ENCODE measurements at places on chromosomes 12 and 14.

DNA sequence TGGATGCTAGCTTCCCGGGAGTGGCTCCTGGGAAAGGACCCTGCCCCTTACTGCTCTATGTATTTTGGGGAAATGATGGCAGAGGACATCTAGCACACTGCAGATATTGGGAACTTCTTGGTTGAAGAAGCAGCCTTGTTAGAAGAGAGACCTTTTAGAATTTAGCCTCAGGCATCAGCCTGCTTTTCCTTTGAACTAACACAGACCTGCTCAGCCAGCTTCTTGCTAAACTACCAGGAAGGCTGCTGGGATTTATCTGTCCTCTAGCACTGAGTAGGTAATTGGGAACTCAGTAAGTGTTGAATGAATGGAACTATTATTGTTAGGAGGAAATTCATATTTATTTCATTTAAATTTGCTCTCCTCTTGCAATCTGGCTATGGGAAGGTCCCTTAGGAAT, 77.3 kb downstream of the DRAM1 start:
- no peak for DNase-seq

- DNase-seq, result no peak
Measured at GRCh38 chr12:79295572-79295971, 395.2 kb downstream of the PAWR start.

- no peak for DNase-seq
Measured at GRCh38 chr14:33567731-33568130, 383.1 kb downstream of the EGLN3 start.

GRCh38 chr14:68135566-68135965, 316.0 kb downstream of the RAD51B start:
- peak; percentile 65 for DNase-seq

GRCh38 chr14:100381395-100382105, 58.4 kb downstream of the SLC25A47 start:
- DNase-seq, result no peak

GRCh38 chr14:25607192-25607591, 557.2 kb upstream of the STXBP6 start:
- DNase-seq, result no peak

DNA sequence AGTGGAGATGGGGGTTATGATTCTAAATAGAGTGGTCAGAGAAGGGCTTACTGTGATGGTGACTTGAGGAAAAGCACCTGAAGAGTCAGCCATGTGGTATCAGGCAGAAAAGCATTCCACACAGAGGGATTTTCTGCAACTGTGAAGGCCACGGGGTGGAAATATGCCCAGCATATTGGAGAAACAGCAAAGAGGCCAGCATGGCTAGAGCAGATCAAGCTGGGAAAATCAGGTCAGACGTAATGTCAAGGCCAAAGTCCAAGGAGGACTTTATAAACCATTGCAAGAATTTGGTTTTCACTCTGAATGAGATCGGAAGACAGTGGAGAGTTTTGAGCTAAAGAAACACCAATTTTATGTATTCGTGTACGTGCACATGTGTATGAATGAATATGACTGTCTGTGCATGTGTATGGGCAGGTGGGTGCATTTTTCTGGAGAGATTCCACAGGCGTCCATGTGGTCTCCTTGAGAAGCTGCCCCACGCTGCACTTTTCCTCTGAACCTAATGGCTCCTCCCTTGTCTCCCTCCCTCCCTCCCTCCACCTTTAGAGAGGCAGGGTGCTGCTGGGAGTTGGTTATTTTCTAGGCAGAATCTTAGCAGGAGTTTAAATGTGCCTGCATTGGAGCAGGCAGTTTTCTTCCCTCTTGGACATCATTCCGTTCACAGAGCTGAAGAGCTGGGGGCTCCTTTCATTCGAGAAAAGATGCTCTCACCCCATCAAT, 97.4 kb upstream of the PPP4R3A start:
- DNase-seq, result no peak

DNA sequence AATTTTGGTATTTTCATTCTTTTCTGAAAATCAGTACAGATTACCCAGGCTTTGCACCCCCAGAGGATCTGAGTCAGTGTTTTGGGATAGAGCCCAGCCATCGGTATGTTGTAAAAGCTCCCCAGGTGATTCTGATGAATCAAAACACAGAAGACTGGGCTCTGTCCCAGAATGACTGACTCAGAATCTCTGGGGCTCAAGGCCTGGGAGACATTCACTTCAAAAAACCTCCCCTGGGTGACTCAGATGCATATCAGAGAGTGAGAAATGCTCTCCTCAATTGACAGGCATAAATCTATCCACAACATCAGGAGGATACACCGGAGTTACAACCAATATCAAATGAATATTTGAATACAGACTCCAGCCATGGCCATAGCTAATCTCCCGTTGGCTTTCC, 32.6 kb downstream of the SLC35F4 start:
- DNase-seq, result peak; percentile 98

DNA sequence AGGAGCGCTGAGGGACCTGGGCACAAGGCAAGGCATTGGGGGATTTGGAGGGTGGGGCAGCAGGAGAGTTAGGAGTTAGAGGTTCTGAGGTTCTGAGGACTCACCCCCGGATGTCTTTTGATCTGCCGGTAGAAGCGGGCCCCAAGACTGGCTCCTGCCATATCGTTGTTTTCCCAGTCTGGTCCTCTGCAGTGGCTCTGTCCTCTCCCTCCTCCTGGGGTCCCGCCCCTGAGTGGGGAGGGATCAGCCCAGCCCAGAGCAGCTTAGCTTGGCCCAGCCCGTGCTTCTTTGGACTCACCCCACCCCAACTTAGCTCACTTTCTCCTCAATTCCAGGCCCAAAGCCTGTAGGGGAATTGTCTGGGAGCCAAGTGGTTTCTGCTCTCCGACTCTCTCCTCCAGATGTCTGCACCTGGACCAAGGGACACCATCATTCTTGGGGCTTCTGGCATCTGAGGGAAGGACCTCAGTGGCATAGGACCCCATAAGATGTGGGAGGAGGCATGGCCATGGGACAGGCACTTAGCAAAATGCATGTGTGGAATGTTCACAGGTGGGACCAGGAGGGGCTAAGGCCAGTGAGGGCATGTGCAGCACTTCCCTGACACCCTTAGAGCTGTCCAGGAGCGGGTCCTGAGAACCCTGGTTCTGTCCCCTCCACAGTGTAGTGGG, 7.5 kb downstream of the SHMT2 start:
- no peak for DNase-seq

DNA sequence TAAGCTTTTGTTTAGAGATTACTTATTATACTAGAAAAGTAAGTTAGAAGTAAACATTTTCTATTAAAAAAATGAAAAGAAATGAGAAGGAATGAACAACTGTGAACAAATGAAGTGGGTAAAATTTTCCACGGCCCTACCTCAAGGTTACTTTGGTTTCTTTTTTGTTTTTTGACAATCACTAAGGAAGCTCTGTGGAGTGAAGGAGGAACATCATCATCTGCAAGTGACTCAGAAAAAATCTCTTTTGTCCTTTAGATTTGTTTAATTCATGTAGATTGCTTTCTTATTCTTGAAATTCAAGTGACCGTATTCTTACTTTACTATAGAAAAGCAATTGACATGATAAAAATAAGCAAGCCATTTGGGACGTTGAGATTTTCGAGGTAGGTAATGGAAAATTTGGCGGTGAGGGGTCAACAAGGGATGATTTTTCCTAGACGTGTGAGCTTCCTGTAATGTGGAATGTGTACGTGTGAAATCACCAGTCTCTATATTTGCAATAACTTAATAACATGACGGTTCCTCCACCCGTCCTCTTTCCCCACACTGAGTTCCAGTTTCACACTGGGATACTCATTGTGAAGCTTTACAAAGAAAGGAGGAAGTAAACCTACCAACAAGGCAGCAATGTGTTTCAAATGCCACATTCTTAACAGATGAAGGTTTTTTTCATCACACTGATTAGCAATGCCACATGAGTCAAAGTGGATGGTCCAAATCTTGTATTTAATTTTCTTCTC, 62.3 kb upstream of the EGLN3 start:
- no peak for DNase-seq

- no peak for DNase-seq
Measured at GRCh38 chr12:15536446-15536845, 214.1 kb downstream of the PTPRO start.

DNA sequence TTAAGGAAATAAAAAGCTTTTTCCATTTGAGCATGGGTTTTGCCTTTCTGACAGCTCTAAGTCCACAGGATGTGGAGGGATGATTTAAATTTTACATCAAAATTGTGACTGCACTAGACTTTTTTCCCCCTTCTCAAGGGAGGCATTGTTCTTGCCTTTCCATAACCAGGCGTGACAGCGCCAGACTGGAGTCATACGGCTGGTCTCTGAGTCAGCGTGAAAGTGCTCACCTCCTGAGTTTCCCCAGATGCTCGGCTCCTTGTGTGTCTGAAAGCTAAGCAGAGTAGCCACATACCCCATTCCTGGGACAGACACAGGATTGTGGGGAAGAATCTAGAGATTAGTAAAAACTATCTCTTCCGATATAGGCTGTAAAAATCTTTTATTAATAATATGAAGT, 43.1 kb downstream of the SOX5 start:
- DNase-seq, result peak; percentile 41

- DNase-seq, result peak; percentile 76
Measured at GRCh38 chr14:102235275-102235897, 69.6 kb downstream of the MOK start.

GRCh38 chr14:70425354-70425753, 8.5 kb upstream of the SYNJ2BP start:
- DNase-seq, result no peak

DNA sequence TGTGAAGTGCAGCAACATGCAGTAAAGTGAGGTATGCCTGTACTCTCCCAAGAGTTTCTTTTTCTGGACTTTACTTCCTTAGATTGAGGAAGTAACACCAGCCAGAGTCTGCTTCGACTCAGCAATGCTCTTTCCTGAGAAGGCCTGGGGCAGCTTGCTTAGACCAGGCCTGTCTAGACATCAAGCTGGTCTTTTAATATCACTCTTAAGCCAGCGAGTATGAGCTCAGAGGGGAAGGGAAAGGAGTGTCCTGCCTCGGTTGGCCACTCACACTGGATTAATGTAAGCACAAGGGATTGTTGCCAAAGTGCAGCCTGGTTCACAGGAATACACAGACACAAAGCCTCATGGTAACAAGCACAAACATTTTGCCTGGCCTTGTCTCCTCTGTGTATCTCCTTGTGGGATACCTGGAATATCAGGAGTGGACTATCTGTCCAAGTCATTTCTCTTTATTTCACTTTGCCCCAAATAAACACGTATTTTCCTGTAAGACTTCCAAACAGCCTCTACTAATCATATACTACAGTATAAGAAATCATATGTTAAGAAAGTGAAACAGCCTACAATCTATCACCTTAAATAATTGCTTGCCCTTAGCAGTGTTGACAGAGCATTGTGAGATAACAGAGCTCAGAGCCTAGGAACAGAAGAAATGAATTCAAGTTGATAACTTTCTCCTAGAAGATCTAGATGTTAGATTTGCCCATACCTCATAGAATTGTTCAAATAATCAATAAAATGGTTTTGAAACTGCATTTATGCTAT, 121.2 kb upstream of the DAAM1 start:
- DNase-seq, result no peak

DNA sequence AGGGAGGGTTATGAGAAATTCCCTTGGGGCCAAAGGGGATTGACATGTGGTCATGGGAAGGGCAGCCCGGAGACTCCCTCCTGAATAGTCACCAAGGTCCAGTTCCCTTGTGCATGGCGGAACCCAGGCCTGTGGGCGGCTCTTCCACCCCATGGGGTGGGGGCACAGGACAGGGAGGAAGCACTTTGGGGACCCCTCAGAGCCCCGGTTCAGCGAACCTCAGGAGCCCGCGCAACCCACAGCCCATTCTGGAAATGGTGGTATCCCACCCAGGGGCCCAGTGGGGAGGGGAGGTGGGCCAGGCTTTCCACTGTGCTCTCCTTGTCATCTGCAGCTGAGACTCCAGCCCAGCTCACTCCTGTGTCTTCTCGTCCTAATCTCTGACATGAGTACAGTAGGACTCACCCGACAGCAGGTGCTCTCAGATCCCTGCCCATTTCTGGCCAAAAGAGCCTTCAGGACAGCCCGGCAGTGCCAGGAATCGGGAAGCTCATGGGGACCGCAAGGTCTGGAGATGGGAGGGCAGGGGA, 255.2 kb upstream of the SFSWAP start:
- no peak for DNase-seq

GRCh38 chr14:20630340-20631022, 11.0 kb downstream of the OR6S1 start:
- peak; percentile 63 for DNase-seq

- no peak for DNase-seq
Measured at GRCh38 chr14:68279777-68280233, 460.2 kb downstream of the RAD51B start.

DNA sequence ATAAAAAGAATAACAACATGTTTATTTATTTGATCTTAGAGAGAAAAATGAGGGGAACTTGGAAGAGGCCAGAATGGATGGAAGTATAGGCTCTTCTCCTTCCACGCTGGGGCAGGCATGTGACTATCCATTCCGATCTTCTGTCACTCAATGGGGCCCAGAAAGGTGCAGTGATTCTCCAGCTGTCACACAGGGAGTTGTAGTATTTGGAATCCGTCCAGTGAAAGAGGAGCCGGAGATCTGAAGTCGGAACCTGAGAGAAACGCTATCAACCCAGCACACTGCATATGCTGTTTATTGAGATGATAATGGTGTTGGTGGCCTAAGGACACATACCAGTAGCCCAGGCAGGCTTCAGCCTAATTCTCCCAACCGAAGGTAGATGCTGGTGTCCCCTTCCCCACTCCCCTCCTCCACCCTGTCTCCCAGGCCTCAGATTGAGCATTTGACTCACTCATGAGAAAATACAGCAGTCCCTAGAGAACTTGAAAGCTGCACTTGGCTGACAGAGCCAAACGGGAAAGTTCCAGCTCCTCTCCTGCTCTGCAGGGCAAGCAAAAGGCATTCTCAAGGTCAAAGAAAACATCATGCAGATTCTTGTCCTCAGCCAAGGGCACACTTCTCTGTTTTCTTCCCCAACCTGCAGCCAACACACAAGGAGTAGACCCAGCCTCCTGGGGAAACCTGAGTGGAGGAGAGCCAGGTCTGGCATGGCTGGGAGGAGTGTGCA, 100.4 kb downstream of the IRF2BPL start:
- no peak for DNase-seq

GRCh38 chr14:82238649-82239048, 705.0 kb upstream of the SEL1L start:
- no peak for DNase-seq

- peak; percentile 67 for DNase-seq
Measured at GRCh38 chr12:3135522-3136461, 58.6 kb downstream of the TSPAN9 start.

DNA sequence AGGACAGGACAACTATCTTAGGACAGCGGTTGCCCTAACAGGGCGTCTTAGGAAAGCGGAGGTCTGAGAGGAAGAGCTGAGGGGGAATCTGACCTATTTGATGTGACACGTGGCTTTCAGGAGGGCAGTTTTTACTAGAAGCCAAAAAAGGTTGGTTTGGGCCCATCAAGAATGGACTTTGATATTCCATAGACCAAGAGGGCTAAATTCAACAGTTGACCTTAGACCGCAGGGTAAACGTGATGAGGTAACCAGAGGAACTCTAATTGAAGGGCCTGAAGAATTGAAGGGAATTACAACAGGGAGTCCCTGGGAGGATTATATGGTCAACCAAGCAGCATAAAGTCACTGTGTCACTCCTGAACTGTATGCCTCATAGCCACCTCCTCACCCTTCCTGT, 11.5 kb downstream of the C1S start:
- DNase-seq, result no peak
